Stimulated activated CD8-positive, alpha-beta memory T cell treated with anti-CD3 and anti-CD28 coated beads, Interleukin-4, amount 100 ng/mL, for 1 hour (primary cell): ENCODE measurements at places on chromosomes 2 and 18.

DNA sequence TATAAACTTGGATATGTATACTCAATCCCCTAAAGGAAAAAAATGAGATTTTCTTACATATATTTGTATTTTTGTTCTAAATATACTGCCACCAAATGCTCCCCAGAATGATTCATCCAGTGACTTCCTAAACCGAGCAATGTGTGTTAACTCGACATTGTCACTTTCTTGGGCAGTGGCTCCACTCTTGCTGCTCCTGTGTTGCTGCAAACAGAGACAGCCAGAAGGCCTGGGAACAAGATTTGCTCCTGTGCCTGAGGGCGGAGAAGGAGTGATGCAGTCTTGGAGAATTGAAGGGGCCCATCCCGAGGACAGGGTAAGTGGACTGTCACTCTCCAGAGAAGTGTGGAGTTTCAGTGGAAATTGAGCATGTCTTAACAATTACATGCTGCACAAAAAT is 32.7 kb downstream of the DSG4 start:
- DNase-seq = no peak

DNA sequence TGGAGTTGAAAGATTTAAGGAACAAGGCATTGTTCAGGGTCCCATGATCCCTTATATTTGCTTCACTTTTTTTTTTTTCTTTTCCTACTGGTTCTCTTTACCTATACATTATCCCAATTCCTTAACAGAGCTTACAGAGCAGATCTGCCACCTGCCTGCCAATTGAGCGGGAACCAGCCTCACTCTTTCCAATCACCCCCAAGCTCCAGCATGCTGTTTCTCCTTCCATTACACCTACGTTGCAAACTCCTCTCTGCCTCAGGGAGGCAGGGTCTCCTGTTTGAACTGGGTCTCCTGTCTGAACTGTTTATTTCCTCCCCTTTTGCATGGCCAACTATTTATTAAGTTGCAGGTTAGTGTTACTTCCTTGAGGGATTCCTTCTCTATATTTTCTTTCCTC is 77.2 kb upstream of the SLC38A11 start:
- DNase-seq = no peak

DNA sequence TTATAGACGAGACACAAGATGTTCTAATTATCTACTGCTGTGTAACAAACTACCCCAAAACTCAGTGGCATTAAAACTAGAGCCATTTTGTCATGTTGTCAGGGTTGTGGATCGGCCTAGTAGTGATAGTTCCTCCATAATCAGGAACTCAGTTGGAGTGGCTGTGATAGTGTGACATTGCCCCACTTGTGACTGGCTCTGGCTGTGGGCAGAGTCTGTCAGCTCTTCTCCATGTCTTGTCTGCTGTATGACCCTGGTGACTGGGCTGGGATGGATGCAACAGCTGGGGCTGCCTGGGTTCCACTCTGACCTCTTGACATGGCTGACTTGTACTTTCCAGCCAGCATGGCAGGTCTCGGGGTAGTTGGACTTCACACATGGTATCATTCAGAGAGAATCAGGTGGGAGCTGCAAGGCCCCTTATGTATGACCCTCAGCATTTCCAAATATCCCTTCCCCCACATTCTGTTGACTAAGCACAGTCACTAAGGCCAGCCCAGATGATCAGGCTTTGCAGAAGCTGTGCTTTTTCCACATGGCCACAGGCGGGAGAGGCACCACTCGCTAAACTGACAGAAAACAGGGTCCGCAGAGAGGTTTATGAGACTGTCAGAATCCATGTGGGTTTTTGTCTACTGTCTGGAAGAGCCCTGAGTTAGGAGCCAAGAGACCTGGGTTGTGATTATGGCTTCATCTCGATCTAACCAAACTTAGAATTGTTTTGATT is 50.3 kb downstream of the SETBP1 start:
- DNase-seq = no peak

GRCh38 chr18:68764016-68764415 is 33.9 kb upstream of the CCDC102B start:
- no peak for DNase-seq

GRCh38 chr2:71609958-71610357 is 156.6 kb downstream of the DYSF start:
- DNase-seq = no peak

DNA sequence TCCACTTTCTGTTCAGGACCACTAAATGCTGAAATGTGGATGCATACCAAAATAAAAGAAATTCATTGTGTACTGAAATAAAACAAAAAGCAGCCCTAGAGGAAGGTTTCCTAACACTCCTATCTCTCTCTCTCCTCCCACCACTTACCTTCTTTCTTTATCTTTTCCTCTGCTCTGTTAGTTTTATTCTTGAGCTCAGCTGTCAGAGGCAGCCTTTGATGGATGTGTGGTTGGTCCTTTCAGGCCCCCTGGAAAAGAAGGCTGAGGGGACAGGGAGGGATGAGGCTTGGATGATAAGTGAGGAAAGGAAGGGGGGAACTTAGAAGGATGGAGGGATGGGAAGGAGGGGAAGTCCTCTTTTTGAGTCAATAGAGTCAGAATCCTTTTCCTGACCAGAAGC is 47.6 kb downstream of the DHRS9 start:
- no peak for DNase-seq

DNA sequence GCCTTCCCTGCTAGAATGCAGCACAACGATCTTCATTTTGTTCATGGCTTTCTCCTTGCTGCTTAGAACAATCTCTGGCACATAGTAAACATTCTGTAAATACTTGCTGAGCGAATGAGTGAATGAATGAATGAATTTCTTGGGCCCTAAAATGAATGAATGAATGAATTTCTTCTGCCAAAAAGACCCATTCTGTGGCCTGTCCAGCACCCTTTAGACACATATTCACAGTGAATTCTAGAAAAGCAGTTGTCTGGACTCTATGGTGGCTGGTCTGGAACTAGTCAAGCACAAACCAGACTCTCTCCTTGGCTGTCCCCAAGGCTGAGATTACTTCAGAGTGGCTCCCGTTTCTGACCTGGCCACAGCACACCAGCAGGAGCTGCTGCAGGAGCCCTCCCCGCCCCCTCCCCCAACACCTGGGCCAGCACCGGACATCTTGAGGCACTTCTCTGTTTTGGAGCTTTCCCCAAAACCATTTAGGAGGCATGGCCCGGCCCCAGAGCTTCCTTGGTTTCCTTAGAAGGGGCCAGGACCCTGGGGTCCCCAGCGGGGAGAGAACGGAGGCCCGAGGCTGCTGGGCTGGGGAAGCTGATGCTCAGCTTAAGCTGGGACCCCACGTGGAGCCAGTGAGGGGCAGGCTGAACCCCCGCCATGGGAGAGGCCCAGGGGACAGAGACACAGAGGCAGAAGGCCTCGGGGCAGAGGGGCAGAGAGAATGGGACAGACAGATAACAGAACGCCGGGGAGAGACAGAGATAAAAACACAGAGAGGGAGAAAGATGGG is 159.0 kb downstream of the ZFP36L2 start:
- no peak for DNase-seq

GRCh38 chr2:240394549-240394948 is 40.9 kb upstream of the GPC1 start:
- DNase-seq = no peak

- DNase-seq = no peak
Observed at GRCh38 chr2:82316586-82316985, 2012.0 kb upstream of the LRRTM1 start.

DNA sequence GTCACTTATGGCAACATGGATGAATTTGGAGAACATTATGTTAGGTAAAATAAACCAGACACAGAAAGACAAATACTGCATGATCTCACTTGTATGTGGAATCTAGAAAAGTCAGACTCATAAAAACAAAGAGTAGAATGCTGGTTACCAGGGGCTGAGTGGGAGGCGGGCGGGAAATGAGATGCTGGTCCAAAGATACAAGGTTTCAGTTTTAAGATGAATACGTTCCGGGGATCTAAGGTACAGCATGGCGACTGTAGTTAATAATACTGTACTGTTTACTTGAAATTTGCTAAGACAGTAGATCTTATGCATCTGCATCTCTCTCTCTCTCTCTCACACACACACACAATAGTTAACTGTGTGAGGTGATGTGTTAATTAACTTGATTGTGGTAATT is 14.2 kb downstream of the FAM110C start:
- no peak for DNase-seq

DNA sequence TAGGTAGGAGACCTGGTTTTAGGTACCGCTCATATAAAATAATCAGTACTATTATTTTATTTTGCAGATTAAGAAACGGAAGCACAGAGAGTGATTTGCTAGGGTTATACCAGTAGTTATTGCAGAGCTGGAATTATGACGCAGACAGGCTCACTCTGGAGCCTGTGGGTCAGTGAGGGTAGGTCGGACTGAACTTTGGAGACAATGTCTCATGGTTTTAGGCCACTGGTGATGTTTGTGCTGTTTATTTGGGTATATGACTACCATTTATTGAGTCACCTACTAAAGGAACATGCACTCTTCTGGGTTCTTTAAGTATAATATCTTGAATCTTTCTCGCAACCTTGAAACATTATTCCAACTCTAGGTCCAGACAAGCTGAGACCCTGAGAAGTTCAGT is 33.5 kb upstream of the IL1R1 start:
- DNase-seq = no peak

- DNase-seq = no peak
Observed at GRCh38 chr18:13620206-13620672, 106.1 kb downstream of the FAM210A start.

DNA sequence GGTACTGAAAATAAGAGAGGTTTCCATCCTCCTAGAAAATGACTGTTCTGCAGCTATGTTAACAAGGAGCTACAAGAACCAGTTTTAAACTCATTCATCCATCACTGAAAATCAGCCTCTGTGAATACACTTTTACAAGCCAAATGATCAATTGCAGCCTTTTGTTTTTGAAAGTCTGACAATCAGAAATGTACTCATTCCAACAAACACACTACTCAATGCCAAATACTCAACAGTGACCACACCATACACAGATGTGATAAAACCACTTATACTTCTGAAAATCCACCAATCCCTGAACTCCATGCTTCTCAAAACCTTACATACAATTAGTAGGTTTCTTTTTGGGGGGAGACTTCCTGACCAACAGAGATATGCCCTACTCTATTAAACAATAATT is 663.9 kb upstream of the CHAC2 start:
- DNase-seq = no peak

DNA sequence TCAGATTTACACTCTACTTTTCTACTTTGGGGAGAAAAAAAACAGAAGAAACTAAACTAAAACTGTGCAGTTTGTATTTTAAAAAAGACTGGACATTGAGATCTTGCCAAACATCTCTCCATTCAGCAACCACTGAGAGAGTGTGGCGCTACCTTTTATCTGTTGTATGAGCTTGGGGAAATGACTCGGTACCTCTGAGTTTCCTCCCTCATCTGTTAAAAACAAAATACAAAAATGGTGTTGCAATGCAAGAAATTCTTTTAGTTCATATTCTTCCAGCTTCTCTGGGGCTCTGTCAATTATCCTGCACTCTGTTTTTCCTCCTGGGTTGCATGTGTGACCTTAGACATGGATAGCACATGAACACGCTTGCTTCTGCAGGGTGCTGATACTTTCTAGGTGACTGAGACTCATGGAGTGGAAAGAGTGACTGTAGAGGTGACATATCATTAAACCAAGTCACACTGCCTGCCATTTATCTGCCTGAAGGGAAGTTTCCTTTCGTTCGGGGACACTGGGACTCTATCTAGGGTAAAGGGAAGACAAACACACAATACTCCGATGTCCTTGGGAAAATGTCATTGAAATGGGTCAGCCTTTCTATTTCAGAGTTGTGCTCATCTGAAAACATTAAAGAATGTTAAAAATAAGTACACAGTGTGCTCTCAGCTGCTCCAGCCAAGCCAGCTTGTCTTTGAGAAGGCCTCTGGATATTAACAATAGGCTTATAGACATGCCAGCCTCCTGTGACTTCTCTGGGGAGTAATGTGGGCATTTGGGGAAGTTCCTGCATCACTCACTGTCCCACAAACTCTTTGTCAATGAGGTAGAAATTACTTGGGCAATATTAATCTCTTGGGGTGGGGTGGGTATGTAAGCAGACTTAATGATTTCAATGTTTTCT is 91.4 kb downstream of the TRIB2 start:
- no peak for DNase-seq

DNA sequence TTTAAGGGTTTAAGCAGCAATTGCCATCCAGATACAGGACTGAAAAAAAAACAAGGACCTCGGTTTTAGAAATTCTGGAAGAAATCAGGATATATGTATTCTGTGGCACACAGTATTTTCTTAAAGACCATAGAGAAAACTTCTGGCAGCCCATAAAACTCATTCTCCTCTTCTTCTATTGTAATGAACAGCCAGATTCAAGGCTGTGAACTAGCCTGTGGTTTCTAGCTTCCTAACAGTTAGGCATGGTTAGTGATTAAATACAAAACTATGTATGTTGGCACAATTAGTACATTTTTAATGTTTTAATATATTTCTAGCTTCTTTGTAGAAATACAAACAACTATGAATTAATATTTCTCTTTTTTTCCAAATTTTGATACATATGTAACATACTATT is 555.7 kb downstream of the DSC3 start:
- DNase-seq = no peak

- DNase-seq = no peak
Observed at GRCh38 chr2:222693837-222694236, 22.4 kb downstream of the MOGAT1 start.

DNA sequence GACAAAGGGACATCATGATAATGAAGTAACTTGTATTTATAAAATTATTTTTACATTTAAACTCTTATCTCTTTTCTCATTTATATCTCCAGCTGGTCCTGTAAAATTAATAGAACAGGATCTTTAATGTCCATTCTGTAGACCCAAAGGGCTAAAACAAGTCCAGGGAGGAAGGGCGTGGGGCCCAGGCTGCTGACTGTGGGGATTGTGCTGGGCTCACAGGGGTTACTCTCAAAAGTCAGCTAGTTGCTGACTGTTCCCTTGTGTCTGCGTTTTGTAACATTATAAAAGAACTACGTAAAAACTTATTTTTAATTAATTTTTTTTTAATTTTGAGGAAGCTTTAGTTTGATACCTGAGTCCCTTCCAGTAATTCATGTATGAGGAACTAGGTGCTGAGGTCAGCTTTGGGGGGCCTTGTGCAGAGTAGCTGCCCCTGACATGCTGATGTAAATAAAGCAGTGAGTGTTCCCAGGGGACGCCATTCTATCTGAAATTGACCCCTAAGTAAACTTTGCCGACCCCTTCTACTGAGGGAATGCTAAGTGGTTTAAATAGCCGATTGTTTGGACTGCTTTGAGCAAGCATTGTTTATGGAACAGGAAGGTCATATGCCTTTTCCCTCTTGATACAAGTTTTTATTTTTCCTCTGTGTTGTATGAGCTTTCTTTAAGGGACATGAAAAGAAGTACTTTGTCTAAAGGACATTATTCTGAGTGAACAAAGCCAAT is 56.4 kb downstream of the MERTK start:
- no peak for DNase-seq
